Cortex of kidney (tissue), 1 donor: ENCODE measurements at places on chromosomes 1 and 21.

- DNase-seq: no peak
These were observed 112.3 kb downstream of the ACTL8 start for GRCh38 chr1:17867470-17867869.

DNA sequence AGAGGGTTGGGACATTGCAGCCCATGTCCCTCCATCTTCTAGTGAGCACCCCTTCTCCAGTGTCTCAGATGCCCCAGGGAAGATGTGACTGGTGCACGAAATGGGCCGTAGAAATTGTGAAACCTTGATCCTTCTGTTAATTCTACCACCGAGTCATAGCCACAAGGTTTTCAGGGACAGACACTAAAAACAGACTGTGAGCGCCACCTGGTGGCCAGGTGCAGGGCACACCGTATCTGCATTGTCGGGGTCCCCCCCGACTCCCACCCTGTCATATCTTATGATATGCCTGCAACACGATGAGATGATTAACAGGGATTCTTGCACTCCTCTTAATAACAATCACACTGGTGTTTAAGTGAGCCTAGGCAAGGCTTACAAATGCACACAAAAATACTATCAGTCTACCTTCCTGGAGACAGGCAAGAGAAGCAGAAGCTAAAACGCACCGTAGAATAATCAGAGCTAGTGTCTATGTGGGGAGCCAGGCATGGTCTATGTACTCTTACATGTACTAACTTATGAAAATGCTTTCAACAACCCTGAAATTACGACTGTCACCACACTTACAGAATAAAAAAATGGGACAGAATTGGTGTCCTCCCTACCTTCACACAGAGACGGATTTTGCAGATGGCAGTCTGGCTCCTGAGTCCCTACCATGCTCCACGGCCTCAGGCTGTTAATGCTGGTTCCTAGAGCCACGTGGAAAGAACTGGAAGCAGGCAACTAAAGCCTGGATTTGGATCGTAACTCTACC lies 57.9 kb downstream of the FHAD1 start:
- DNase-seq: no peak

- no peak for DNase-seq
These were observed 30.3 kb downstream of the TCP10L start for GRCh38 chr21:32554832-32555638.

DNA sequence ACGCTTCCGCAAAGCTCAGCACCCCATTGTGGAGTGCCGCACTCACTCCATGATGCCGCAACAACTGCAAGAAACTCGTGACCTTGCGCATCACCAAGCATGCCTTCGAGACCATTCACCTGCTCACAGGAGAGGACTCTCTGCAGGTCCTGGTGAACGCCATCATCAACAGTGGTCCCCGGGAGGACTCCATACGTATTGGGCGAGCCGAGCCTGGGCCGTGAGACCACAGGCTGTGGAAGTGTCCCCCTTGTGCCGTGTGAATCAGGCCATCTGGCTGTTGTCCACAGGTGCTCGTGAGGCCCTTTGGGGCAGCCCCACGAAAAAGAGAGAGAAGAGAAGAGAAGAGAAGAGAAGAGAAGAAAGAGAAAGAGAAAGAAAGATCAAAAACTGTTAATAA lies 23.2 kb downstream of the SPATA45 start:
- no peak for DNase-seq

- DNase-seq: no peak
These were observed 45.9 kb downstream of the KIAA0040 start for GRCh38 chr1:175146529-175147213.

GRCh38 chr1:23854568-23854967 lies 13.5 kb downstream of the FUCA1 start:
- no peak for DNase-seq

DNA sequence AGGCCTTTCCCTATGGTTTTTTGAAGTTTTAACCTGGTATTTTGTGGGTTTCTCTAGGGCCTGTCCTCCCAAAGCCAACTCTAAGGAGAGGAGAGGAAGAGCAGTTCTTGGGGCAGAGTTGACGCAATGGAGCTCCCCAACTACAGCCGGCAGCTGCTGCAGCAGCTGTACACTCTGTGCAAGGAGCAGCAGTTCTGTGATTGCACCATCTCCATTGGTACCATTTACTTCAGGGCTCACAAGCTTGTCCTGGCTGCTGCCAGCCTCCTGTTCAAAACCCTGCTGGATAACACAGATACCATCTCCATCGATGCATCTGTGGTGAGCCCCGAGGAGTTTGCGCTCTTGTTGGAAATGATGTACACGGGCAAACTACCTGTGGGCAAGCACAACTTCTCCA lies 38.2 kb downstream of the ZBTB40 start:
- no peak for DNase-seq

GRCh38 chr1:32125313-32125712 lies 17.5 kb downstream of the KPNA6 start:
- DNase-seq: no peak

- no peak for DNase-seq
These were observed 4.8 kb downstream of the SIM2 start for GRCh38 chr21:36703626-36704280.

- no peak for DNase-seq
These were observed 329.9 kb upstream of the GREM2 start for GRCh38 chr1:240941701-240942370.

- DNase-seq: no peak
These were observed 95.3 kb downstream of the ABCA4 start for GRCh38 chr1:94025383-94026340.

DNA sequence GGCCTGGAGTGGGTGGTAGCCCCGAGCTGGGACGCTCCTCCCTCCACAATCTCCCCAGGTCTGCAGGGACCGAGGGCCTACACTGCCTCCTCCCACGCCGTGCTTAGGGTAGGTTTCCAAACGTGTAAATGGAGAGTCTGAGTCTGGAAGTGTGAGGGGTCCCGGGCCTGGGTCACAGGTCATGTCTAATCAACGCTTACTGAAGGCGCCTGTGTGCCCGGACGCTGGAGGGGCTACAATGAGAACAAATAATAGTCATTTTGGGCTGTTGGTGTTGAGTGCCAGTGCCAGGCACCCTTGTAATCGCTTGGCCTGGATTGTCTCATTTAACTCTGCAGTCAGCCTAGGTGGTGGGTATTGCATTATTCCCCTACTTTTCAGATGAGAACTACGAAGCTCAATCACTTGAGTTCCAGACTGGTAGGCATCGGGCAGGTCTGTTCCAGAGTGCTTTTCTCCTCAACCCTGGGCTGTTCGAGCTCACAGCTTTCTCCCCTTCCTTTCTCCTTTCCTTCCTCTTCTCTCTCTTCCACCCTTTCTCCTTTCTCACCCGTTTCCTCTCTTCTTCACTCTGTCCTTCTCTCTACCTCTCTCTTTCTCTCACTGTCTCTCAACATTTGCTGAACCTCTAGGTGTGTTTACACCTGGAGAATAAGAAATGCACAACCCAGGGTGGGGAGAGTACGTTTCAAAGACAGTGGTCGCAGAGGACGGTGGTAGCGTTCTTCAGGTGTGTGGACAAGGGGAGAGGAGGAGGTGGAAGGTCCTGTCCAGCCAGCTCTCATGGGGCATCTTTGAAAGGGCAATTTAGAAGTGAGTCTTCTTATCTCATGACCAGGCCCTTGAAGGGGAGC lies 883 bp downstream of the SLC66A1 start:
- no peak for DNase-seq

DNA sequence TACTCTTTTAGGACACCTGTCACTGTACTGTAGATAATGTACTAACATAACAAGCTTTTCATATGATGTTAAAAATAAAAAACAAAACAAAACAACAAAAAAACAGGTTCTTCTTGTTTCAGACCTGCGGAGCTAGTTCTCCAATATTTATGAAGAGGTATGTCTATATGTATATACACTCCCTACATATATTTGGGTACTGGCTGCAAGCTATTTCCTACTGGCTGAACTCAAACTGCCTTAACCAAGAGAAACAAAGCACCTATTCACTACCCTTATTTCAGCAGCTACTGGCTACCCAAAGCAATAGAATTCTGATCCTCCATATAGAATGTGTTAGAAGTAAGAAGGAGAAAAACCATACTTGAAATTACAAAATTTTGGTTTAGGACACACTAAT lies 73.5 kb downstream of the ABL2 start:
- DNase-seq: no peak

DNA sequence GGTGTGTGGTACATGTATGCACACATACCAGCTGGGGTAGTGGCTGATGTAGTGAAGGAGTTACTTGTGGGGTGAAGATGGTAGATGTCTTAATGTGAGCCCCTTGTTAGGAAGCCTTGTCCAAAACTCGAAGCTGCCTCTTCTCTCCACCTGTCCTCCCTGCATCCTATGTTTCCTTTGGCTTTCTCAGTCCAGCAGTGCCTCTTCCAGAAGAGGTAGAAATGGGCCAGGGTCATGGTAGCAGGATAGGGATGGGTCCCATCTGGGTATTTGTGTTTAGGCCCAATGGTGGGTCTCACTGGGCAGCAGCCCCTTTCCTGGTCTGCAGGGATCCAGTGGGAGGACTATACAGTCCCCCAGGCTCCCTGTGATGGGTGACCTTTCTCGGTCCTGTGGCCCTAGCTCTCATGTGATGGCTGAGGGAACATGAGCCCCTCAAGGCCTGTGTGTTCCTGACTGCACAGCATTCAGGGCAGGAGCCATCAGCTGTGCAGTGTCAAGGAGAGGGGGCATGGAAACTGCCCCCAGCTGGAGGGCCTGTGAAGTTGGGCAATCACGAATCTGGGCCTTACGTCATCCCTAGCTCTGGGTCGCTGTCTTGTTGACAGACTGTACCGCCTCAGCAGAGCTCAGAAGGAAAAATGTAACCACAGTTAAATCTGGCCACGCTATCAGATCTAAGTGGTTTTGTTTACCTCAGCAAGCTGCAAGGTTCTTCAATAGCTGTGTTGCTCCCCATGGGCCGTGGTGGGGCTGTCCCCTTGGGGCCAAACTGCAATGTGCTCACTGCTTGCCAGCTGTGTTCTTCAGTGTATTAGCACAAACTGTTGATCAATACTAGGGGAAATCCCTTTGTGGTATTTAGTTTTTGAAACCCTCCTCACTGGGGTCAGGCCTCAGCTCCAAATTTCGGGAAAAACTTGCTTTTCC lies 82.7 kb downstream of the NOS1AP start:
- no peak for DNase-seq
